ENCODE measurements at places on chromosomes 16 and 17.
A peak's percentile ranks its signal among the peaks of the same experiment; 100 is the strongest.

DNA sequence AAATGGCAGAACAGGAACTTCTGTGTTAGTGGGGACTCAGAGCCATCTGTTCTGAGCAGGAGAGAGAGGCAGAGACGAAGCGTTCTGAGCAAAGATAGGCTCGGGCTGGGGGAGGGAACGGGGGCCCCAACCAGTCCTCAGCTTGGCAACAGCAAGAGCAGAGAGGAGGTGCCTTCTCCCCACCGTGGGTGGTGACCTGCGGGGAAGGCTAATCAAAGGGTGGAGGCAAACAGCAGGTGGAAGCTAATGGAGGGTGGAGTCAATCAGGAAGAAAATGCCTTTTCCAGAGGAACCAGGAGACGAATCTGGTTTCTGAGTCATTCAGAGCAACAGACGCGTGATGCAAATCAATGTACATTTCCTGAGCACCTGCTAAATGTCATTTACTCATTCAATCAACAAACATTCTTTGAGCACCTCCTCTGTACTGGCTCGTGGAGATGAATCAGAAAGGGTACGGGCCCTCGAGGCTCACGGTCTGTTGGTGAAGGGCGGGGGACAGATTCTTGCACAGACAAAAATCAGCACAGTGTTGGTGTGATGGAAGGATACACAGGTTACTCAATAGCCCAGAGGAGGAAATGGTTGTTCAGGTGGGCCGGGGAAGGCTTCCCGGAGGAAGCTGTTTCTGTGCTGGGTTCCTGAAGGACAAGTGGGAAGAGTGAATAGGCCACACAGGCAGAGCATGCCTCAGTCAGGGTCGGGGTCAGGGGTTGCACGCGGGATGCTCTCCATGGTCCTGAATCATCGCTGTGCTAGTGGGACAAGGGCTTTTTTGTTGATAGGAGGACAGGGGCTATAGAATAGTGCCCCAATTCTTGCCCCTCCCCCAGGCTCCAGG lies 5.7 kb upstream of the SPNS2 start:
- DNase-seq, result no peak

GRCh38 chr16:86951831-86952598 lies 365.2 kb downstream of the C16orf95 start:
- peak; percentile 46 for DNase-seq

- no peak for DNase-seq
Observed at GRCh38 chr16:82328881-82329469, 159.0 kb upstream of the MPHOSPH6 start.

DNA sequence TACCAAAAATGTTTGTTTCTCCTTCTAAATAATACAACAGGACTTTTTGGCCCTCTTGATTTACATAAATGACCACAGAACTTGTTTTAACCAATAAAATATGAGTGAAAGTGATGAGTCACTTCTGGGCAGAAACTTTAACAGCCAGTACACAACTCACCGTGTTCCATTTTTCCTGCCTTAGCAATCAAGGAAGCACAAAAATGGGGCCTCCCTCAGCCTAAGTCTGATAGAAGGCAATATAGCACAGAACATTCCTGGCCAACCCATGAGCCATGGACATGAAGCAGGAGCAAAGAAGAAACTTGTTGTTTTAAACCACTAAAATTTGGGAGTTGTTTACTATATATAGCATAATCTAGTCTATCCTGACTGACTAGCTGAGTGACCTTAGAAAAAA lies 61.1 kb upstream of the MTMR4 start:
- no peak for DNase-seq

- DNase-seq, result no peak
Observed at GRCh38 chr17:7465597-7466275, 13.7 kb downstream of the ZBTB4 start.

GRCh38 chr16:57999366-57999970 lies 1.0 kb downstream of the ZNF319 start:
- no peak for DNase-seq

DNA sequence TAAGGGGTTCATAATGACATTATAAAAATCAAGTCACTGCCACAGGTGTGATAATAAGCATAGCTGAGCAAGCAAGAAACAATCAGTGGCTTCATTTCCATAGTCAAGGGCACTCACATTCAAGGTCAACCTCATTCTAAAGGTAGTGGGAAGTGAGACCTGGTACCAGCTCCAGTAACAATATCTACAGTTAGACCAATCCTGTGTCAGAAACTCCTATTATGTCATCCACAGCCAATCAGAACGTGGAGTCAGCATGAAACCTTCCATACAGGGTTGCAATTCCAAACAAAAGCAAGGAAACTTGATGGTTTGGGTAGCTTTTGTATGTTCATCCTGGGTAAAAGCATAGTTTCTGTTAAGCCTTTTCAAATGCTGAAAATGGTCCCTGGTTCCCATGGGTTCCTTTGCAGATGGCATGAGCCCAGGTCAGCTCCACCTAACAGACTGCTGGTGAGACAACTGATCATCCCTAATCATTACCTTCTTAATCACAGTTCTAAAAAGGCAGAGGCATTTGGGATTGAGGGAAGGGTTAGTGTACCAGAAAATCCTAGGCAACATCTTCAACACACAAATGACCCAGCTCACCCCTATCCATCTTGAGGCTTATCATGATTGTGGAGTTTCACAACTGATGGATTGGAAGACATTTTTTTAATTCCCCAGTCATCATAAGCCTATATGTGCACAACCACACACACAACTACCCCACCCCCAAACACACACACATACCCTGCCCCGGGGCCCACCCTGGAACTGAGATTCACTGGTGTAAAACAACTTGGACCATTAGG lies 30.4 kb downstream of the TEX2 start:
- no peak for DNase-seq

DNA sequence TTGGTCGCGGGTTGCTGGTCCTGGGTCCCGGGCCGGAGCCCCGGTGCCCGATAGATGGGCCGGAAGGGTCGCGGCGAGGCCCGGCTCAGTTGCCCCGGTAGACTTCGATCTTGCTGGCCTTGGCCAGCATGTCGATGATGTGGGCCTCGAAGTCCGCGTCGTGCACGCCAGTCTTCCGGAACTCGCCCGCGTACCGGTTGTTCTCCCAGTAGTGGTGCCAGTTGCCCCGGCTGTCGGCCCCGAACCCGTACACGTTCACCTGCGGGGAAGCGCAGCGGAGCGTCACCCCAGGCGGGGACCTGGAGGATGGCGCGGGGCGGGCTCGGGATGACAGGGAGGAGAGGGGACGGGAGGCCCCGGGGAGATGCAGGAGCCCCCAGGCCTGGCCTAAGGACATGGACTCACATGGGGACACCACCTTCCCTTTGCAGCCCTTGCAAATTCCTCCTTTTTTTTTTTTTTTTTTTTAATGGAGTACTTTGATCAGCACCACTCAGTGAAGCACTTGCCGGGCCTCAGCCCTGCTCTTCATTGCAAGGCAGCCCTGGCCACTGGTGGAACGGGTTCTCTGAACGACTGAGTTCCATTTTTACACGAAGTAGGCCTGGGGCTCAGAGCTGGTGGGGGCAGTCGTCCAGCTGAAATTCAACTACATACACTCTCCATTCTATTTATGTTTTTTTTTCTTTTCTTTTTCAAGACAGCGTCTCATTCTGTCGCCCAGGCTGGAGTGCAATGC lies 35.1 kb downstream of the DDX19A start:
- no peak for DNase-seq

DNA sequence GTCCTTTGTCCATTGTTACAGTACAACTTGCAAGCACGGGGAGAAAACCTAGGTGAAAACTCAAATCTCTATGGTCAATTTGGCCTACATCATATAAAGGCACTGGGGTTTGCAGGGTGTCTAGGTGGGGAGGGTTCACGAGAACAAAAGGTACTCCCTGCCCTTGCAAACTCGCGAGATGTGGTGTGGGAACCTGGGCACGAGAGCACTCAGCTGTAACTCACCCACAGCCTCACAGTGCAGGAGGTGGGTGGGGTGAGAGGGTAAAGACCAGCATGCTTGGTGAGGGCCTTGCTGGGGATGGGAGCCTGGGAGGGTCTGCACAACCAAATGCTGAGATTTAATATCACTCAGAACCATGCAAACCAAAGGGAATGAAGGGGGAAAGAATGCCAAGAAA lies 18.4 kb upstream of the ZNF594 start:
- DNase-seq, result no peak

DNA sequence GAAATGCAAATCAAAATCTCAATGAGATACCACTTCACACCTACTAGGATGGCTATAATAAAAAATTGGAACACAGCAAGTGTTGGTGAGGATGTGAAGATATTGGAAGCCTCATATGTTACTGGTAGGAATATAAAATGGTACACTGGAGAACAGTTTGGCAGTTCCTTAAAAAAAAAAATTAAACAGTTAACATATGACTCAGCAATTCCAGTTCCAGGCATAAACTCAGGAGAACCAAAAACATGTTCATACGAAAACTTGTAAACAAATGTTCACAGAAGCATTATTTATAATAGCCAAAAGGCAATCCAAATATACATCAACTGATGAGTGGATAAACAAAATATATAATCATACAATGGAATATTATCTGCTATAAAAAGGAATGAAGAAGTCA lies 28.2 kb downstream of the ZNF652 start:
- DNase-seq, result no peak

GRCh38 chr17:66379996-66380395 lies 77.6 kb downstream of the PRKCA start:
- DNase-seq, result no peak

DNA sequence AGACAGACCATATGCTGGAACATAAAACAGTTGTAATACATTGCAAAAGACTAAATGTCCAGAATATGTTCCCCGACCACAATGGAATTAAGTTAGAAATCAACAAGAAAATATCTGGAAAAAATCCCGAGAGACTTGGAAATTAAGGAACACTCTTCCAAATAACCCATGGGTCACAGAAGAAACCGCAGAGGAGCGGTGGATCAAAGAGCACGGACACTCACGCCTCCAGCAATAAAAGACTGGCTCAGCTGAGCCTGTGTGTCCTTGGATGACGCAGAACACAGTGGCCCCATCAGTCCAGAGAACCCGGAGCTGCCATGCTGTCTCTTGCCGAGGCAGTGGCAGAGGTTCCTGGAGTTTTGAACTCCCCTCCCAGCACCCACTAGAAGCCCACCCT lies 30.9 kb upstream of the FOXF1 start:
- no peak for DNase-seq

DNA sequence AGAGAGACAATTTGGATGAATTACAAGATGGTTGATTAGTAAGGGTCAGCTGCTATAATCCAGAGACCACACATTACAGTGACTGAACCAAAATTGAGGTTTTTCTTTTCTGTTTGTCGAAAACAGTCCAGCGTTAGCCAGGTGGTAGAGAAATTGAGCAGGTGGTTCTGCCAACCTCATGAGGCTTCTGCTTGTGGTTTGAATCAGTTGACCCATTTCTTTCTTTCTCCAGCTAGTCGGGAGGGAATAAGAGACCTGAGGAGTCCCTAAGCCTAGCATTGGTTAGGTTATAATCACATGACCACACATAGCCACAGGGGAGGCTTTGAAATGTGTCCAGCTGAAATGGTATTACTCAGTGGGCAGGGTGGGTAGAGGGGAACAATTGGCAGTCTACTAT lies 504.6 kb downstream of the HS3ST4 start:
- no peak for DNase-seq

DNA sequence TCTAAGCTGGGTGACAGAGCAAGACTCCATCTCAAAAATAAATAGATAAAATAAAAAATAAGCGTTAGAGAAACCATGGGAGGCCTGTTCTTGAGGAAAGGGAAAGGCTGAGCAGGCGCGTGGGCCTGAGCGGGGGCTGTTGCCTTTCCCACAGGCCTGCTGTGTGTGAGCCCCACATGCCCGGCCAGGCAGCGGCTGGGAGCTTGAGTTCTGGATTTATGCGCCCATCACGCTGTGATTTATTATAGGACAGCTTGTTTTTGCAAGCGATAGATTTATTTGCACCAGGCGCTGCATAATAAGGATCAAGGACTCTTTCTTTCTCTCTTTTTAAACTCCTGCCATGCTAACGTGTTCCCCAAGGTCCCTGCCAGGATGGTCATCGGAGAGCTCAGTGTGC lies 14.8 kb upstream of the WFDC1 start:
- no peak for DNase-seq

DNA sequence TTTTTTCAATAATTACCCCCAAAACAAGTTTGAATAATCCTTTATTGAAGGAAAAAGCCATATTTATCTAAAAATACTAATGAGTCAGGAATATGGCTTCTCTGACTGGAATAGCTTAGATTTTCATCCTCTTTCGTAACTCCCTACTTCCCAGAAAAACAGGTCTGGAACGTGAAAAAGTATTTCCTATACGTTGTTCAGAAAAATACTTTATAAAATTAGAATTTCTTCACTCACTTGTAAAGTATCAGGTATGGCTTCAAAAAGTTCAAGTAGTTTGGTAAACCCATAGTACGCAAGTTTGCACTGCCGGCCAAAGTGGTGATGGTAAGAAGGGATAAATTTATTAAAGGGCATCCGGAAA lies 33.7 kb downstream of the MARF1 start:
- no peak for DNase-seq

DNA sequence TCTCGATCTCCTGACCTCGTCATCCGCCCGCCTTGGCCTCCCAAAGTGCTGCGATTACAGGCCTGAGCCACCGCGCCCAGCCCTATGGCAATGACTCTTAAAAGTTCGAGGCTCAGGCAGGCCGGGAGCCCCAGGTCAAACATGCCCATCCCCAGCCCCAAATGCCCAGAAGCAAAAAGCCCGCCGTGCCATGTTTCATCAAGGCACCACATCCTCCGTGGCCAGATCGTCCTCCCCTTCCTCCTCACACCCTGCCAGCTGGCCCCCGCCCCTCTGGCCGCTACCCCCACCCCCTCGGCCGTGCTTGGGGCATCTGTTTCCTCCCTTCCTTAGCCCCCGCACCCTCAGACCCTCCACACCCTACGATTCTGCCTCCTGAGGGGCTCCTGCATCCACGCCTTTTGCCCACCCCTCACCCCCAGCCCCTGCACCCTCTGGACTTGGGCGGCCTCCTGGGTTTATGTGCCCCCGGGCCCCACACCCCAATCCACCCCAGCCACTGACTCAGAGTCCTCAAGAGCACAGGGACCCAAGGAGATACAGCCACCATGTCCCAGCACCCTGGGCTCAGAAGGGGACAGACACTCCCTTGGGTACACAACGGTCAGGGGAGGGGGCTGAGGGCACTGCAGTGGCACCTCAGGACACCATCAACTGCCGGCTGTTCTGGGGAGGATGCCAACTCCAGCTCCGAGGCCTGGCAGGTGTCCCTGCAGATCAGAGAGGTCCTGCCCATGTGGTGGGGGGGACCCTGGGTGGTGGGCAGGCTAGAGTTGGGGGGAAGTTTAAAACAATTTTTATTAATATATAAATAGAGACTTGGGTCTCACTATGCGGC lies 7.1 kb downstream of the CTRB1 start:
- DNase-seq, result peak; percentile 54

DNA sequence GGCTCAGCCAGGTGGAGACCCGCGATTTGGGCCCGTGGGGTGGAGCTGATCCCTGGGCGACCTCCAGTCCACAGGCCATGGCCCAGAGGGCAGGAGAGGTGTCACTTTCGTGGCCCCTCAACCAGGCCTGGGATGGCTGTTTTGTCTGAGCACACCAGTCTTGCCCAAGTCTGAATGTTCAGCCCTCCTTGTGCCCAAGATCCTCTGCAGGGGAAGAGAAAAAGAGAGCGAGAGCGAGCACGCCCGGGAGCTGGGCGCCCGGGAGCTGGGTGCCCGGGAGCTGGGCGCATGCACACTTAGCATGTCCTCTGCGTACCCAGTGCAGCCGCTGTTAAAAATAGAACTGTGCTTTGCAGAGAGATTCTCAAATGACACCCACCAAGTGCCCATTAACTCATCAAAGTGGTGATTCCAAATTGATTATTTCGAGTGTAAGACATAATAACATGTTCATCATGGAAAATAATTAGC lies 403.3 kb upstream of the TNRC6C start:
- DNase-seq, result no peak

GRCh38 chr17:40371261-40371929 lies 6.9 kb upstream of the GJD3 start:
- DNase-seq, result no peak

GRCh38 chr16:59840169-59840568 lies 1106.1 kb upstream of the GOT2 start:
- no peak for DNase-seq

Data from left ventricle myocardium superior (tissue), 1 donor.